ENCODE measurements at places on chromosomes 12 and 14.

DNA sequence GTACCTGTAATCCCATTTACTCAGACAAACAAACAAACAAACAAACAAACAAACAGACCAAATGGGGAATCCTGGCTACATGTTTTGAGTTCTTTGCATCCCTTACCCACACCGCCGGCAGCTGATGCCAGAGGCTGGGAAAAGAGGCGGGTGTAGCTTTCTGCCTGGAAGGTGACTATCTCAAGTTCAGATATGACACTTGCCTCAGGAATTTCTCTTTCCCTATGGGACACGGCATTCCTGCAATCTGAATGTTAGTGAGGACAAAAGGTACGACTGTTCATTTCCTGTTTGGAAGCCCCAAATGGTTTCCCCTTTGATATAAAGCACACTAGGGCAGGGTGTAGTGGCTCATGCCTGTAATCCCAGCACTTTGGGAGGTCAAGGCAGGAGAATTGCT is 2.9 kb downstream of the MYL2 start:
- no peak for DNase-seq

GRCh38 chr12:49961993-49962764 is 507 bp downstream of the AQP5 start:
- DNase-seq: no peak

- DNase-seq: no peak
Measured at GRCh38 chr14:39025810-39026627, 77.0 kb downstream of the SEC23A start.

GRCh38 chr14:42407153-42407552 is 800.5 kb downstream of the LRFN5 start:
- no peak for DNase-seq
